Cortex of kidney (tissue), 1 donor: ENCODE measurements at places on chromosomes 6 and 20.

GRCh38 chr20:64155258-64156135, 8.8 kb upstream of the MYT1 start:
- no peak for DNase-seq

DNA sequence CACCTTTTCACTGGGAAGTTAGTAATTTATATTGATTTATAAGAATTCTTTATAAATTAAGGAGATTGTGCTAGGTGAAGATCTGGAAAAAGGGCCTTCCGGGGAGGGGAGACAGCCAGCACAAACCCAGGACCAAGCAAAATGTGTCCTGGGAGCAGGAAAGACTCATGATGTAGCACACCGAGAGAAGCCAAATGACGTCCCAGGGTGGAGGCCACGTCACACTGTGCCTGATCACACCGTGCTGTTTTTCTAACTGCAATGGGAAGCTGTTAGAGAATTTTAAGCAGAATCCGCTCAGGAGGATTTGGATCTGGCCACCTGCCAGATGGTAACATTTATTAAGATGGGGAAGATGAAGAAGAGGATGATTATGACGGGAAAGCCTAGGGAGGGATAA, 72.7 kb upstream of the AKAP12 start:
- DNase-seq: no peak

DNA sequence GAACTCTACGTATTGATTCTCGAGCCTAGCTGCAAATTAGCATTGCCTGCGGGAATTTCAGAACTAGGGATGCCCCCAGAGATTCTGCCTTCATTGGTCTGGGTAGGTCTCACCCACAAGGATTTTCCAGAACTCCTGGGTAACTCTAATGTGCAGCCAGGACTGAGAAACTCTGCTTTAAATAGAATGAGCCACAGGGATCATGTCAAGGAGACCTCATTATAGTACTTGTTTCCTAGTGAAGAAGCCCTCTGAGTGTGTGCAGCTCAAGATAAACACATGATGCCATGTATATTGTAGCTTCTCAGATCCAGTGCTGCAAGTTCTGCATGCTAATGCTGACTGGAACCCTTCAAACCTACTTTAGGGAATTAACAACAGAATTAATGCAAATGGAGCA, 179.2 kb downstream of the PHACTR1 start:
- no peak for DNase-seq

DNA sequence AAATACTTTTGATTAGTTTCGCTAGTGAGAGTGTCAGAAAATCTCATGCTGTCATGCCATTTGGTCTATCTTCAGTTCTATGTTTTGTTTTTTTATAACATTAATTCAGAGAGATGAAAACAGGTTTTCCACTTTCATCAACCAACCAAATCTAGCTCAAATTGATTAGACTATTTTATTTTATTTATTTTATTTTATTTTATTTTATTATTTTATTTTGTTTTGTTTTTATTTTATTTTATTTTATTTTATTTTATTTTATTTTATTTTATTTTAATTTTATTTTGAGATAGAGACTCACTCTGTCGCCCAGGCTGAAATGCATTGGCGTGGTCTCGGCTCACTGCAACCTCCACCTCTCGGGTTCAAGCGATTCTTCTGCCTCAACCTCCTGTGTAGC, 1391.0 kb upstream of the ADGRB3 start:
- DNase-seq: no peak

- DNase-seq: no peak
Observed at GRCh38 chr6:157822245-157823000, 623 bp upstream of the SNX9 start.

DNA sequence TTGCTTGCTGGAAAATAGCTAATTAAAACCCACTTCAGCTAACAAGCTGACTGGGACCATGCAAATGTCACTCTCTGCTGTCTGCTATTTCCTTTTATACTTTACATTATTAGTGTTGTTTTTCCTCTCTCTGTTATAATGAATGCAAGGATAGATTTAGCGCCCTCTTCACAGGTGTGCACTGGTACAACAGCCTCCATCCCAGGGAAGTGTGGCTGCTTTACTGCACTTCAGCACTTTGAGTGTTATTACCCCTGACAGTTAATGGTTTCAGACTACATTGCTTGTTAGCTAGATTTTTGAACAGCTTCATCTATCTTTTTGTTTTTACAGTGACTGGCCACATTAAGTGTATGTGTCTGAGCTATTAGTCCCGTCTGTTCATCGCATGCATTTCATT, 405.7 kb downstream of the RNF144B start:
- DNase-seq: no peak

DNA sequence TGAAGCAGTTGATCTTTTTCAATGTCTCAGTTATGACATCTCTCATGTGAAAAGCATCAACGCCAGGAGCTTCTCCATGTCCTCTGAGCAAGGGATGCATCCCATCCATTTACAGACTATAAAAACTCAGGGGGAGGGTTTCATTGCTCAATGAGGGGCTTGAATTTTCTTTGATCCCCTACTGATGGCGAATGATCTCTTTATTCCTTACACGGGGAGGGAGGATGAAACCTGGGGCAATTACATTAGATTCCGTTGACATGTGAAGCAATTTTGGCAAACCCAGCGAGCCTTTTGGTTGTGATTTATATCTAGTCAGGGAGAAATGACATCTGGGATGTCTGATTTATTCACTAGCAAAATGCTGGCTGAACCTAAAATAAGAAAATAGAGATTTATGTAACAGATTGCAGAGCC, 268.9 kb downstream of the HIVEP2 start:
- DNase-seq: no peak
